ENCODE measurements at places on chromosomes 6 and 20.
A peak's percentile ranks its signal among the peaks of the same experiment; 100 is the strongest.

- no peak for DNase-seq
Measured at GRCh38 chr6:96723362-96723761, 113.9 kb downstream of the GPR63 start.

DNA sequence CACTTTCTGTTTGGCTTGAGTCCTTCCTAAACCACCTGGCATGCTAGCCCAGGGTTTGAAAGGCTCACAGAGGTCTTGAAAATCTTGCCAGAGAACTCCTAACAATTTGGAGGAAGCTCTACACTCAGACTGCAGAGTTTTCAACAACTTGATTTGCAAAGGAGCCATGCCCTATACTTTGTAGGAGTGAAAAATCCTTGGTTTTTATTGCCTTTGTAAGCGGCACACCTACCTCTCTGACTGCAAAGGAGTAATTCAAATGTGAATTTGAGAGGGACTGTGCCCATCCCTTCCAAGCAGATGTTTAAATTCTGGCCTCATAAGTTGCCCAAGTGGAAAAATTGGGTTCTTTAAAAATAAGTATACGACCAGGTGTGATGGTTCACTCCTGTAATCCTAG, 41.5 kb downstream of the SLC2A12 start:
- DNase-seq = no peak

GRCh38 chr20:37504404-37505096, 16.5 kb upstream of the NNAT start:
- DNase-seq = no peak

- DNase-seq = no peak
Measured at GRCh38 chr6:168418711-168419121, 22.3 kb upstream of the SMOC2 start.

DNA sequence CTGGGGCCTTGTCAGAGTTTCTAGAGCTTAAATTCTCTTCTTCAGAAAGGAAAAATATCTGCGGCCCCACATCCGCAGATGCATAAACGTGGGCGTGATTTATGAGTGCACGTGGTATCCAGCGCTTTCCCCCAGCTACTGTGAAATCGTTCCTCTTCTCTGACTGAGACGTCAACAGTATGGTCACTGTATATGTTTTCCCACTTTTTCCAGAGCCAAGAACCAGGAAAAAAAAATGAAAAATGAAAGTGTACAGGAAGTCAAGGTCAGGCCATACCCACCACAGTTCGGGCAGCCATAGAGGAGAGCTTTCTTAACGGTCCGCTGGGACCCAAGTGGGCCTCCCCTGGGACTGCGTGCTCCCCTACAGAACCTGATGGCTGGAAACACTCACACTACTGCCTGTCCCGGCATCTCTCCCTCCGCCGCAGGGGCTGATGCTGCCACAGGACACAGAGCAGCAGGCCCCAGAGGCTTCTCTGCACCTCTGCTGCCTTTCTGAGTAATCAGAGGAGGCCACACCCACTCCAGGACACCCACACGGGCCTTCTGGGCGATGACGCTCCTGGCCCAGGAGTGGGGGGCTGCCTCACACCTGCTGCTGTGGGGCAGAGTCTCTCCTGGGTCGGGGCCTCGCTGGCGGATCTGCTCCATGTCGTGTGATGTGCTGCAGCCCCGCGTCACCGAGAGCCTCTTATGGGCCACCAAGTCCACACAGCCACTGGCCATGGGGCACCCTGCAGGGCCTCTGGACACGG, 16.4 kb upstream of the STX16 start:
- DNase-seq = no peak

DNA sequence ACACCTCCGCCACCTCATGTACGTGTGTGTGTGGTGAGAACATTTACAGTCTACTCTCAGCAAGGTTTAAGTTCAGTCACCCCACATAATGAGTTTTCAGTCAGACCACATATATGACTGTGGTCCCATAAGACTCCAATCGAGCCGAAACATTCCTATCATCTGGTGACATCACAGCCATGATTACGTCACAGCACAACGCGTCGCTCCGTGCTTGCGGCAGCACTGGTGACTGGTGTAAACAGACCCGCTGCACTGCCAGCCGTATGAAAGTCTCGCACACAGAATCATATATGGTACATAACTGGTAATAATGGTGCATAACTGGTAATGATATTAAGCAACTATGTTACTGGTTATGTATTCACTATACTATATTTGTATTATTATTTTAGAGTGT, 150.7 kb downstream of the DLL1 start:
- no peak for DNase-seq

DNA sequence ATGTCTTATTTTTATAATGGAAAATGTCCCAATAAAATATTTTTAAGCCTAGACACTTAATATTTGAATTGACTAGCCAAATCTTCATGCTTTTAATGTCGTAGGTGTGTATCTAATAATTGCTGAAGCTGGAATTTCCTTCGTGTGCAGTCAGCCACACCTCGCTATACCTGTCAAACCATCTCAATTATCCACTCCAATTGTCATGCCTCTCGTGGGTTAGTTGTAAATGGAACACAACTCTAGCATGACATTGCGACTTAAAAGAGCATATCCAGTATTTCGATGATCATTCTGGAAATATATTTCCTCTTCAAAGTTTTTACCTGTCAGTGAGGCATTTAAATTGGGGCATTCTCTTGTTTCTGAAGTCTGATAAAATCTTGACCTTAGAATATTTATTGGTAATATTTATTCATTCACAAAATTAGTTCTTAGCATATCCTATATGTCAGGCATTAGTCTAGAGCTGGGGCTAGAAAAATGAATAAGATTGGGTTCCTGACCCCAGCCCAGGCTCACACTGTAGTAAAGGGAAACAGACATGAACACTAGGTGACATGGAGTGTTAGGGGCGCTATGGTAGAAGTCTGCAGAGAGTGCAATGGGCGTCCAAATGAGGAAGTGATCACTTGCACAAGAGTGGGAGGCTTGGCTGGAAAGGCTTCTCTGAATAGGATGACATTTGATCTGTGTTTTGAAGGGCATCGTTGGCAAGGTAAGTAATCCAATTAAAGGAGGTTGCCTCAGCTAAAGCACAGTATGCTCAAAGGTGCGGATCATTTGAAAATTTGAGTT, 11.0 kb upstream of the CFAP206 start:
- no peak for DNase-seq

DNA sequence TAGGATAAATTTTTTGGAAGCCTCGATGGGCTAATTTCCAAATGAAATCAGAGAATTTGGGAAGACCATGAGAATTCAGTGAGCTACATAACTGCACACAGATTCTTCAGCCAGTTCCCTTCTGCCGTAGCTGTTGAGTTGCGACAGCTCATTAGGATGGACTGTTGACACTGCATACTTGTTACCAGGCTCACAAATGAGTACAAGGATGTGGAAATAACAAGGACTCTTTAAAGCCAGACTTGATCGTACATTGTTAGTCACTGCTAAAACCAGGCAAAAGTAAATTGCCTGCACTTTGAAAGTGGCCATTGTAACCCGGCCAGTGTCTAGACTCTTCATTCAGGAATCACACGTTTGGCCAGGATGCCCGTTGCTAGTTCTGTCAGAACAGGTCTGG, 37.0 kb downstream of the NDUFAF5 start:
- no peak for DNase-seq

- DNase-seq = no peak
Measured at GRCh38 chr20:36248836-36249235, 12.6 kb downstream of the AAR2 start.

- DNase-seq = no peak
Measured at GRCh38 chr6:139888681-139889122, 514.3 kb upstream of the CITED2 start.

GRCh38 chr6:24581084-24581669, 64.8 kb downstream of the KIAA0319 start:
- DNase-seq = peak; percentile 62

DNA sequence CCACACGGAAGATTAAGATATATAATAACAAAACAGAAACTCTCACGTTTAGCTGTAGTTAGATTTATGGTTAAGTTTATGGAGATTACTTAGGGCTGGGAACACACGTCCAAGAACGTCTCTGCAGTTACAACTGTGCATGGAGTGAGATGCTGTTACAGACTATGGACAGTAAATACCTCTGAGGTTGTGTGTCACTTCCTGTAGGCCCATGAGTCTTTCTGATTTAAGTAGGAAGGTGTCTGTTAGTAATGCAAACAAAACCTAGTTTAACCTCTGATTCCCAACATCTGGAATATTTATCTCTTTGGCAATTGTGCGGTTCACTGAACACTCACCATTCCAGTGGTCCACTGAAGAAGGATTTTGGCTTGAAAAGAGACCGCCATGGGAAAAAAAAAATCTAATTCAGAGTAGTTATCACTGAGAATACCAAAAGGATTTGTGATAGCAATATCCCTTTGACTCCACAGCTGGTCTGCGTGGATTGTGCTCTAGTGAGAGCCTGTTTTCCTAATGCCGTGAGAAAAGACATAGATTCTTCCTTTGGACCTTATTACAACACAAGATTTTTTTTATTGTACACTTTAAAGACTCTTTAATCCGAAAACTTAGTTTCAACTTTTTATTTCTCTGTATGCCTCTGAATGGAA, 478.2 kb upstream of the CITED2 start:
- DNase-seq = no peak

GRCh38 chr6:95802978-95803377, 212.8 kb upstream of the FUT9 start:
- DNase-seq = no peak

DNA sequence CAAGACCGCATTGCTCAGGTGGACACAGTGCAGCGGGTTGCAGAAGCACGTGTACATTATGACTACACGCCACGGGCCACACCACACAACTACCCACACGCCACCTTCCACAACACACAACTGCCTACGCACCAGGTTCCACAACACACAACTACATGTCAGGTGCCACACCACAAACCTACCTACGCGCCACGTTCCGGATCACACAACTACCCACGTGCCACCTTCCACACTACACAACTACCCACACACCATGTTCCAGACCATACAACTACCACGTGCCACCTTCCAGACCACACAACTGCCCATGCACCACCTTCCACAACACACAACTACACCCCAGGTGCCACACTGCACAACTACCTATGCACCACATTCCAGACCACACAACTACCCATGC, 20.5 kb downstream of the THBS2 start:
- no peak for DNase-seq

DNA sequence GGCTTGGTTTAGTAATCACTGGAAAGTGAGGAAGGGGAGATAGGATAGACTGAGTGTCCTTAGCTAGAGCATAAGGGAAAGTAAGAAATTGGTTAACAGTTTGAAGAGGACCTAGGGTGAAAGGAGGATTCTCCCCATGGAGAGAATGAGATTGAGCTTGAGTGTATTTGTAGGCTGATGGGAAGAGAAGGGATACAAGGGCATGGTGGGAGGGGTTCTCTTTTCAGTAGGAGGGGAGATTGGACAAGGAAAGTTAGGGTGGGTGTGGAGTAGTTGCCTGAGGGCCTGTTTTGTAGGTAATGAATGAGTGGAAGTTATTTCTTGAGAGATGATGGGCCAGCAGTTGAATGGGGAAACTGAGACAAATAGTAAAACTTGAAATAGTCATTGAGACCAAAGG, 1.9 kb downstream of the TRMT11 start:
- no peak for DNase-seq

DNA sequence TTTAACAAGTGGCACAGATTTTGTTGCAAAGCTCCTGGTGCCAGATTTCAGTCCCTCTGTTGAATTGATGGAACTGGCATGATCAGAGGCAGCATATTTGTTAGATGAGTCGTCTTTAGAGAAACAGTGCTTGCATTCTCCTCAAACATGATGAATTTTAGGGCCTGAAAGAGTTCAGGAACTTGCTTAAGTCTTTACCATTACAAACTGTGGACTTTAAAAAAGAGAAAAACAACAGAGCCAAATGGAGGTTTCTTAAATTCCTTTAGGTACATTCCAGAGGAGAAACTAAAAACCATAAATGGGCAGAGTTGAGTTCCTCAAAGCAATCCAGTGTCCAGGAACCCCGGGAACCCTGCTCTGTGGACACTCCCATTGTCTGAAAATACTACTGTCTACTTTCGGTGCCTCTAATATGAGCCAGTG, 2.5 kb downstream of the GTF2H5 start:
- DNase-seq = no peak

GRCh38 chr6:109304284-109305015, 77.8 kb downstream of the CD164 start:
- no peak for DNase-seq

DNA sequence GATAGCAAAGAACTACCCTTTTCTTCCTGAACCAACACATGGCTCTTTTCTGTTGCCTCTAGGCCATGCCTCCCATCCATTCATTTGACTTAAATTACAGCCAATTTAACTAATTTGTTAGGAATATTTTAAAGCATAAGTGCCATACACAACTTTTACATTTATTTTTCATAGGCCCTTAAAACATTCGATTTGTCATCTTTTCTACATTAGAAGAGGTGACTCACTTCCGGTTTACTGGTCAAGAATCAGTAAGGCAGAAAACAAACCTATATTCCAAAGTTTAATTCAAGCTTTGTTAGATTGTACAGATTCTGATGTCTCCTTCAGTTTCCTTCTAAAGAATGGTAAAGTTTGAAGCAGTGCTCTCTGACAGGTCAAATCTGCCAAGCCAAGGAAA, 344.3 kb downstream of the SAMD5 start:
- no peak for DNase-seq

All from heart left ventricle (tissue), 16 donors.